ENCODE measurements at places on chromosomes 2 and 18. TPM values are rescaled to one million over a fixed set of nuclear protein-coding genes. Genes with fewer than 3 reads are reported as not detected.
A peak's percentile ranks its signal among the peaks of the same experiment; 100 is the strongest.

GRCh38 chr2:102250278-102250821 lies 61.0 kb upstream of the IL1RL1 start:
- no peak for DNase-seq

GRCh38 chr2:240426845-240427721 lies 8.4 kb upstream of the GPC1 start:
- DNase-seq = peak; percentile 34

GRCh38 chr2:235850771-235851551 lies 317.2 kb downstream of the GBX2 start:
- DNase-seq = peak; percentile 23

GRCh38 chr18:9437021-9437437 lies 38.3 kb upstream of the RALBP1 start:
- DNase-seq = peak; percentile 18

GRCh38 chr2:140658760-140659692 lies 1471.8 kb downstream of the LRP1B start:
- no peak for DNase-seq

GRCh38 chr2:26491563-26492167 lies 13.7 kb upstream of the OTOF start:
- DNase-seq = no peak

- DNase-seq = no peak
These were observed 24.4 kb upstream of the CHMP1B start for GRCh38 chr18:11826836-11827235.

DNA sequence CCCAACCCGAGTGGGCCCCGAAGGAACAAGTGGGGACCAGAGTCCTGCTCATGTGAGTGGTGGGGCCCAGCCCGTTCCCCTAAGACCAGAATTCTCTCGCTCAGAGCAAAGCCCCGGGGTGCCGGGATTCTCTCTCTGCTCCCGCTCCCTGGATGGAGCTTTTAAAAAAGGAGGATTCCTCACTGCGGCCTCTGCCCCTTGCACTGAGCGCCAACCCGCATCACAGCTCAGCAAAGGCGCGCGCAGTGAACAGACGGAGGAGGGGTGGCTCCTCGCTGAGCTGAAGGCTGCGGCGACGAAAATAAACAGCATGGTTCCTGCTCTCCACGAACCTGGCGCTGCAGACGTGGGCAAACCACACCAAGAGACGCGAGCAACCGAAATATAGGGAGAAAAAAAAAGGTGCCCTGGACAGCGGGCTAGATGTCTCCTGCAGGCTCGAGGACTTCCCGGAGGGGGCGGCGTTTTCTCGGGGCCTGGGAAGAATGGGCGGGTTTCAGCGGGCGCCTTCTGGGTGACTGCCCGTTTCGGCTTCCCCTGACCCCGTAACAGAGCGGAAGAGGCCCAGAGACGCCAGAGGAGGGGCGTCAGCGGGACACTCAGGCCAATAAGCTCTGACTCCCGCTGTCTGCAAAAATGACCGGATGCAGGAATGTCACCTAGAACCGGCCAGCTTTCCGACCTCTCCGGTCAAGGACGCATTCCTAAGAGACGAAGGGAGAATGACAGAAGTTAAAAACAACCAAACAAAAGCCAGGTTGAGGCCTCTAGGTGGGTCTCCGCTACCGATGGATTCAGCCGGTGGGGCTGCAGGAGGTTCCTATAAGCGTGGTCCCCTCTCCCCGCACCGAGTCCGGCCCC lies 819 bp upstream of the KLF11 start:
- no peak for DNase-seq

GRCh38 chr18:58580078-58580477 lies 48.8 kb downstream of the ALPK2 start:
- DNase-seq = peak; percentile 87

- no peak for DNase-seq
These were observed 345.6 kb downstream of the GRB14 start for GRCh38 chr2:164275659-164276058.

The WDCP gene
- 14.2 TPM for total RNA-seq

The SLC8A1 gene
- 8.5 TPM for total RNA-seq

The TMEM169 gene
- total RNA-seq = 2.9 TPM

The KCNK3 gene
- 2.3 TPM for total RNA-seq

The CAPN14 gene
- 0.96 TPM for total RNA-seq

The OTOS gene
- total RNA-seq = not detected

The CABLES1 gene
- 0.88 TPM for total RNA-seq

The NAT8 gene
- total RNA-seq = not detected
